ENCODE measurements at places on chromosomes 12 and 14. TPM values are rescaled to one million over a fixed set of nuclear protein-coding genes. Genes with fewer than 3 reads are reported as not detected.

GRCh38 chr12:65392491-65392890 is 114.0 kb downstream of the MSRB3 start:
- H3K27ac ChIP-seq: no peak overlapping the region
- no peaks in the 10 kb centered on the region for H3K27me3 ChIP-seq
- DNase-seq: no peak
- H3K4me1 ChIP-seq: no peaks in the 10 kb centered on the region

TAS2R30 gene
- total RNA-seq: 2.1 TPM

- no peak overlapping the region for H3K27ac ChIP-seq
- H3K36me3 ChIP-seq: no peaks in the 10 kb centered on the region
- DNase-seq: peak; percentile 19
- peaks cover 28% of the 10 kb centered on the region for H3K4me1 ChIP-seq
These were observed 534.2 kb downstream of the LRFN5 start for GRCh38 chr14:42140831-42141279.

GRCh38 chr12:78651755-78652154 is 212.8 kb upstream of the SYT1 start:
- no peaks in the 10 kb centered on the region for H3K36me3 ChIP-seq
- H3K27ac ChIP-seq: no peak overlapping the region
- no peaks in the 10 kb centered on the region for H3K4me1 ChIP-seq
- no peaks in the 10 kb centered on the region for H3K27me3 ChIP-seq
- DNase-seq: no peak

DNA sequence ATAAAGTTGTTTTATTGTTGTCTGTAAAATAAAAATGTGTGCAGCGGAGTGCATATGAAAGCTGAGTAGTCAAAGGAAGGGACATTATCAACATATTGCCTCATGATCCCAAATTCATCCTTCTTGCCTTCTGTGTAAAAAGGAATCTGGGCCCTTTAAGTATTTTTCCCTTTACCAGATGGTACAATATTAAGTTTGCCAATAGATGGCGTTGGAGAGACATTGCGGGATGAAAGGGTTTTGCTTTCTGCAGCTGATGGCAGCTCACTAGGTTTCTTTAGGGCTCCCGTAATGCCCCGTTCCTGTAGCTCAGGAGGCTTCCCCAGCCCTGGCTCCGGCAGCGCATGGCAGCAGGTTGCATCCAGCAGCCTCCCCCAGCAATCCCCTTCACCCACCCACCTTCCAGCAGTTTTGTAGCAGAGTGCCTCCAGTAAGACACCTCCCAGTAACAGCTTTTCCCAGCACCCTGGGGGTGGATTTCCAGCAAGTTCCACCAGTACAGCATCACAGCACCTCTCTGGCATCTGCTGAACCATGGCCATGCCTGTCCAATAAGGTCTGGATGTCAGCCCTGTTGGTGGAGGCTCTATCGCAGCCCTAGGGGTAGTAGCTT is 354.4 kb downstream of the MED13L start:
- no peaks in the 10 kb centered on the region for H3K4me1 ChIP-seq
- H3K27me3 ChIP-seq: peaks cover 39% of the 10 kb centered on the region
- H3K36me3 ChIP-seq: no peaks in the 10 kb centered on the region
- DNase-seq: peak; percentile 23
- H3K4me3 ChIP-seq: no peak overlapping the region

GRCh38 chr14:103716091-103716801 is 636 bp downstream of the ZFYVE21 start:
- H3K4me1 ChIP-seq: peaks cover 33% of the 10 kb centered on the region
- DNase-seq: no peak
- peaks cover under 1% of the 10 kb centered on the region for H3K36me3 ChIP-seq
- no peaks in the 10 kb centered on the region for H3K27me3 ChIP-seq
- no peak overlapping the region for H3K27ac ChIP-seq

OTOGL gene
- total RNA-seq: not detected

GRCh38 chr12:100555722-100556121 is 17.8 kb upstream of the GAS2L3 start:
- H3K27me3 ChIP-seq: no peaks in the 10 kb centered on the region
- no peaks in the 10 kb centered on the region for H3K36me3 ChIP-seq
- H3K27ac ChIP-seq: no peak overlapping the region
- DNase-seq: peak; percentile 14
- H3K4me1 ChIP-seq: no peaks in the 10 kb centered on the region

KCNMB4 gene
- not detected for total RNA-seq

SCNN1A gene
- total RNA-seq: 136 TPM

OAS1 gene
- total RNA-seq: 1.3 TPM

RNASE7 gene
- total RNA-seq: 11.8 TPM

- peak; percentile 36 for DNase-seq
- peaks cover 26% of the 10 kb centered on the region for H3K4me1 ChIP-seq
- no peak overlapping the region for H3K4me3 ChIP-seq
- H3K36me3 ChIP-seq: no peaks in the 10 kb centered on the region
These were observed 63.1 kb downstream of the DIP2B start for GRCh38 chr12:50567926-50568325.

- no peak overlapping the region for H3K4me3 ChIP-seq
- H3K36me3 ChIP-seq: peaks cover 24% of the 10 kb centered on the region
- H3K27ac ChIP-seq: no peak overlapping the region
These were observed 12.1 kb downstream of the MDM1 start for GRCh38 chr12:68319988-68320623.

DTX1 gene
- total RNA-seq: not detected
